ENCODE measurements at places on chromosomes 12 and 14.
A peak's percentile ranks its signal among the peaks of the same experiment; 100 is the strongest.

- no peak for DNase-seq
These were observed 14.6 kb downstream of the BTG1 start for GRCh38 chr12:92130999-92131398.

- no peak for DNase-seq
These were observed 27.8 kb downstream of the SLC25A47 start for GRCh38 chr14:100350986-100351385.

- DNase-seq = no peak
These were observed at the start of gene RASSF8 for GRCh38 chr12:25958428-25959070. RASSF8 (plus strand) TSS chr12:25958682; CDS start chr12:26055344, 96,662 bp downstream.

DNA sequence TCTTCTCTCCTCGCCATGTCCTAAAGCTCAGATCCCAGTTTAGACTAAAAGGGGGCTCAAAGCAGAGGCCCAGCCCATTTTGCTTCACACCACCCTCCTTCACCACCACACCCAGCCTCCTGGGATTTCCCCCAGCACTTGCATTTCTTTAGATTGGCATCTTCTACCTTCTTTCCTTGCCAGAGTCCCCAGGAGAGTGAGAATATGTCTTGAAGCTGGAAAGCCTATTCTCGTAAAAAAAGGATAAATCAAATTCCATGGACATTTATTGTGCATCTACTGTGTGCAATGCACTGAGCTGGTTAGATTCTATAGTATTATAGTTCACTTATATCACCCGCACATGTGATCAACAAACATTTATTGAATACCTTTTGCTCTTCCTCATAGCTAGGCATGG, 10.2 kb downstream of the FBXW8 start:
- DNase-seq = no peak

DNA sequence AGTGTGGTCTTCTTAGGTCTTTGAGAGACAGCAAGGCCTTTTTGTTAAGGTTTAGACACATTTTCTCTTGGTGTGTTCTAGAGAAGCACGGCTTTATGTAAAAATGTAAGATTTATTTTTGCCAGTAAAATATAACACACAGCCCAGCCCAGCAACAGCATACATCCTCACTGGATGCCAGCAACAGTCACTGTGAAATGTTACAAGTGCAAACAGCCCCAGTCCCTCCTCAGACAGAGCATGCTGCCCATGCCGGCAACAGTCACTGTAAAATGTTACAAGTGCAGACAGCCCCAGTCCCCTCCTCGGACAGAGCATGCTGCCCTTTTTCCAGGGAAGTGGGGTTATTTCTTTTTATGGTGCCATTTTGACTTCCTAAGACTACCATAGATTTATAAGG, 207.6 kb downstream of the CHST11 start:
- no peak for DNase-seq

- no peak for DNase-seq
These were observed 196.3 kb downstream of the TSPAN9 start for GRCh38 chr12:3273409-3273853.

DNA sequence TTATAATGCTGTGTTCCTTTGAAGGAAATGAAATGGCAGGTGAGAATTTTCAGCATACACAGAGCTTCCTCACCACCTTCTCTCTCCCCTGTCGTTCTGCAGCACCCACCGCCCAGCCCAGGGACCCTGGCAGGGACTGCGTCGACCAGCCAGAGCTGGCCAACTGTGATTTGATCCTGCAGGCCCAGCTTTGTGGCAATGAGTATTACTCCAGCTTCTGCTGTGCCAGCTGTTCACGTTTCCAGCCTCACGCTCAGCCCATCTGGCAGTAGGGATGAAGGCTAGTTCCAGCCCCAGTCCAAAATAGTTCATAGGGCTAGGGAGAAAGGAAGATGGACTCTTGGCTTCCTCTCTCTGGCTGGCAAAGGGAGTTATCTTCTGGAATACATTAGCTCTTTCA, 35.1 kb downstream of the PAPLN start:
- DNase-seq = no peak

DNA sequence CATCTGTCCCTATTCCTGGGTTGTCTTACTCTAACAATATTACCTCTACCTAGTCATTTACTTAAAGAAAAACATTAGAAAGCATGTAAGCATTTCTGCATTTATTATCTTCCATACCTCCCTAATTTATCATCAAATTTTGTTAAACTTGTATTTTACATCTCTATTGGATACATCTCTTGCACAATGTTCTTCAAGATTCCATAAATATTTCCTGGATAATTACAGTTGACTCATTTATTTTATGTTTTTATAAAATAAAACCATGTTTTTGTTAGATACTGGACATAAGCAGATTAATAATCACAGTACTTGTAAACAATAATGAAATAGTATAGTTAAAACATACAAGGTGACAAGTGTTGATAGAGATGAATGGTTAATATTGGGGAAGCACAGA, 209.0 kb downstream of the TMTC3 start:
- DNase-seq = no peak

GRCh38 chr14:95409477-95410272, 90.0 kb upstream of the CLMN start:
- no peak for DNase-seq

GRCh38 chr12:11717519-11717961, 68.1 kb downstream of the ETV6 start:
- no peak for DNase-seq

DNA sequence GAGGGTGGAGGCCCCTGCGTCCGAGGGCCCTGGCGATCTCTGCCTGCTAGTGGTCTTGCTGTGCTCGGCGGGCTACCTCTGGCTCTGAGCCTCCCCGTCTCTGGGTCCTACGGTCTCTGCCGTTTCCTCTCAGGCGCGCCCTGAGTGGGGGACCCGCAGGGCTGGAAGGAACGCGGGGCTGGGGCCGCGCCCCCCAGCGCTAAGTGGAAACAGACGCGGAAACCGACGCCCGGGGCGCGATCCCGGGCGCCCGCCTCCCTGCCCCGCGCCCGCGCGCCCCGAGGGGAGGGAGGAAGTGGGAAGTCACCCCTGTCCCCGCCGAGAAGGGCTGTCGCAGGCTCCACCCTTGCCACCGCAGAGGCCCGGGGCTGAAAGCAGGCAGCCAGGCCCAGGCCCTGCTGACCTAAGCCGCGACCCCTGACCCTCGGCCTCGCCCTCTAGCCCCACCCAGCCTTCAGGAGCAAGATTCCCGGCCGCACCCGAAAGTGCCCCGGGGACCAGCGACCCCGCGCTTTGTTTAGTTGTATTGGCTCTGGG, 831 bp downstream of the CRIP1 start:
- peak; percentile 75 for DNase-seq

- DNase-seq = no peak
These were observed 23.1 kb upstream of the RERG start for GRCh38 chr12:15244341-15244740.

DNA sequence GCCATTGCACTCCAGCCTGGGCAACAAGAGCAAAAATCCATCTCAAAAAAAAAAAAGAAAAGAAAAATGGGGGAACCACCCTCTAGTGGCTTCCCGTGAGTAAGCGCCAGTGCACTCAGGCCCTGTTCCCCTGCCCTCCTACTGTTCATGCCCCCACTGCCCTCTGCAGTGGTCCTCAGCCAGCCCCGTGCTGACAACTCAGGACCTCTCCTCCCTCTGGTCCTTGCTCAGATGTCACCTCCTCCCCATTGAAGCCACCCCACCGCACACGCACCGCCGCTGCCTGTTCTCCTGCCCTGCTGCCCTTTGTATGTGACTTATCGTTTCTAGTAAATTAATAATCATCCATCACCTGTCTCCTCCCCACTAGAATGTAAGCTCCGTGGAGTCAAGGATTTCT, 58.8 kb upstream of the DYNC1H1 start:
- DNase-seq = no peak

GRCh38 chr14:24828486-24828885, 194.5 kb upstream of the GZMB start:
- no peak for DNase-seq

- no peak for DNase-seq
These were observed 750 bp downstream of the CS start for GRCh38 chr12:56299308-56299852.

GRCh38 chr12:30002677-30003076, 218.9 kb upstream of the TMTC1 start:
- no peak for DNase-seq

DNA sequence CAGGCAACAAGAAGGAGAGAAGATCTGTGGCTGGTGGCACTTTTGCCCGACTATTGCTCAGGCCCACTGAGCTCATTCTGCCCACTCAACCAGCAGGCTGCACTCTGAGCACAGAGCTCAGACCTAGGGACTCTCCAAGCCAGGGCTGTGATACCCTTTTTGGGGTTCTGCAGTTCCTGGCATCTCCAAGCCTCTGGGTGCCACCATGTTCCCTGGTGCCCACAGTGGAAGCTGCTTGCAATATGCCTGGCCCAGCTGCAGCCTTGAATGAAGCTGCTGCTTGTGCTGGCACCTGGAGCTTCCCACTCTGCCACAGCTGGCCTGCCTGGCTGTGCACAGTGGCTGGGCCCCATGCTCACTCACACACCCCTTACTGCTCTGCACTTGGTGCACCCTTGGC, 236.1 kb downstream of the ADGRD1 start:
- DNase-seq = no peak

DNA sequence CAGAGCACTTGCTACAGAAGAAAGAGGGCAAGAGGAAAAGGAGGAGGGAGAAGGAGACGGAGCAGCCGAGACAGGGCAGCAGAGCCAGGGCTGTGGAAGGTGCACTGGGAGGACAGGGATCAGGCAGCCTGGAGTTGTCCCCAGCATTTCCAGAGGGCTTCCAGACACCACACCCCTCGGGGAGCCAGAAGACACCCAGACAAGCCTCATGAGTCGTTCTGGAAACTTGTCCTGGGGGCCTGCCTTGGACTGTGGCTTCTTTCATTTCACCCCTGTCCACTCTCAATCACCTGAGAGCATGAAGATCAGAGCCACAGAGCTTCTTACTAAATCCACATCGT, 14.1 kb downstream of the CMKLR1 start:
- no peak for DNase-seq

- no peak for DNase-seq
These were observed 41.8 kb upstream of the CLEC14A start for GRCh38 chr14:38297681-38298080.

GRCh38 chr12:12456637-12457036, 99.8 kb downstream of the BORCS5 start:
- no peak for DNase-seq

DNA sequence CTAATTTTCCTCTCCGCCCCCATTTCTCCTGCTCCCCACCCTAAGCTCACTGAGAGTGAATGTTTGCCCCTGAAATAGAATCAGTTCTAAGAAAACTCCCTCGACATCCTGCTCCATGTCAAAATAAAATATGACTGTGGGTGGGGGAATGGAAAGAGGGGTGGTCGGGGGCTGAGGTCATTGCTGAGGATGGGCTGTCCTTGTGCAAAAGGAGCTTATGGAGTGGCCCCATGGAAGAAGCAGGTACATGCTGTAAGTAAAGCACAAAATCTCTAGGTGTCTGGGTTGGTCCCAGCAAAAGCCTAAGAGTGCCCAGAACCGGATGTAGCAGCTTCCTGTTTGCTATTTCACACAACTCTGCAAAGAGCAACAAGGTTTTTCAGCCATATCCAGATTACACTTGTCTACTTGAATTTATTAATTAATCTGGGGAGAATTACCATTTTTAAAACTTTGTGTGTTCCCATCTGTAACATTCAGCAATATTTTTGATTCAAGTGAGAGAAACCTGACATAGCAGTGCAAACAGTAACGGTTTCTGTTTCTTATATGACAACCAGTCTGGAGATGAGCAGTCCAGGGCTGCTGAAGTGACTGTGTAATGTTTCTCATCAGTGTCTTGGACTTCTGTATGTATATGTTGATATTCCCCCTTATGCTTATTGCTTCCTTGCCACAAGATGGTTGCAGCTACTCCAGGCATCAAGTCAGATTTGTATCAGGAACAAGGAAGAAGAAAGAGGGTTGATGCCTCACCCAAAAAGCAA, 40.4 kb upstream of the GZMB start:
- DNase-seq = no peak

DNA sequence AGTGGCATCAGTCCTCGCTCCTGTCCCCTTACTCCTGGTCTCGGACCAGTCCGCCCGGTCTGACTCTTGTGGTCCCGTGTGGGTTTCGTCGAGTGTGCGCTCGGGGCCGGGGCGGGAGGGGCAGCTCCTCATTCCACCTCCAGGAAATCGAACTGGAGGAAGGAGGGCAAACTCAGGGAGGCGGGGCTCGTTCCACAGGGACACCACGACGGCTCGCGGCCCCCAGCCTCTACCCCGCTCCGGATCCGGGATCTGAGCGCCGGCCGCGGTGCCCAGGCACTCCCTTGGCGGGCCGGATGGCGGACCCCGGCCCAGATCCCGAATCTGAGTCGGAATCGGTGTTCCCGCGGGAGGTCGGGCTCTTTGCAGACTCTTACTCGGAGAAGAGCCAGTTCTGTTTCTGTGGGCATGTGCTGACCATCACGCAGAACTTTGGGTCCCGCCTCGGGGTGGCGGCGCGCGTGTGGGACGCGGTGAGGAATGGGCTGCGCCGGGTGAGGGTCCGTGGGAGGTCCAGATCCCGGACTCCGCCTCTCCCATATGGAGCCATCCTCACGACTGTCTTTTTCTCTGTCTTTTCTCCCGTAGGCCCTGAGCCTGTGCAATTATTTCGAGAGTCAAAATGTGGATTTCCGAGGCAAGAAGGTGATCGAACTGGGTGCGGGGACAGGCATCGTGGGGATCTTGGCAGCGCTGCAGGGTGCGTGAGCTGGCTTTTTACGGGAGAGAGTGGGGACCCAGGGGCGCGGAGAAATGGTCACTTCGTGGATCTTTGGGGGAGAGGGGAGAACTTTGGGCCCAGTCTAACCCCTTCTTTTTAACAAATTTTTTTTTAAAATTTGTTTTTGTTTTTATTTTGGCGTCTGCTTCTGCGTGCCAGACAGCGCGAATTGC, at the start of gene EEF1AKMT3:
Gene EEF1AKMT3 (plus strand): TSS at position 186 of the 894 bp plus-strand sequence. CDS start 111 bp downstream, at position 297.
- peak; percentile 29 for DNase-seq

DNA sequence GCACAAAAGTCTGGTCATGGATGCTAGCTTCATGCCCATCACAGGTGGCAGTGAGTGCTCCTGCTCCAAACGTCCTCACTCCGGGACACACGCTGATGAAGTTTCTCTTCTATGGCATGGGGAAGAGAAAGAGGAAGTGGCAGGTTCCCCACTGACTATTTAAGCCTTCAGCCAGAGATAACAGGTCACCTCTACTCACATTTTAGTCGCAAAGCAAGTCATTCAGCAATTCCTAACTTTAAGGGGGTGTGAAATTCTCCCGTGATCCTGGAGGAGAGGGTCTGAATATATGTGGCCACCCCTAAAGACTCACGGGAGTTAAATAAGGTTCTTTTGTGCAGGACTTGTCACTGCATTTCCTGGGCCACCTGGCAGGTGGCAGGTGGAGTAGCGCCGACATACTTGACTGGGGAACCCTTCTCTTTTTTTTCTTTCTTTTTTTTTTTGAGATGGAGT, 18.8 kb upstream of the RCOR1 start:
- DNase-seq = no peak

Measured in CD4-positive, alpha-beta T cell (primary cell).